ENCODE measurements at places on chromosomes 5 and 9. TPM values are rescaled to one million over a fixed set of nuclear protein-coding genes. Genes with fewer than 3 reads are reported as not detected.

HAVCR2 gene
- 0.87 TPM for total RNA-seq

CBY3 gene
- not detected for total RNA-seq

GABRA1 gene
- total RNA-seq = not detected

FBLL1 gene
- total RNA-seq = not detected

HAND1 gene
- total RNA-seq = not detected

CFAP90 gene
- 0.89 TPM for total RNA-seq

QRFP gene
- total RNA-seq = not detected

BNC2 gene
- 4.2 TPM for total RNA-seq

OR13C5 gene
- not detected for total RNA-seq

GHR gene
- total RNA-seq = not detected

UBAP2 gene
- 33.3 TPM for total RNA-seq

ENTPD2 gene
- total RNA-seq = 0.91 TPM

DNAH5 gene
- 1.4 TPM for total RNA-seq

MYOT gene
- total RNA-seq = not detected

F12 gene
- 25.2 TPM for total RNA-seq

PCDHA7 gene
- 0.08 TPM for total RNA-seq

ARL14EPL gene
- 0.19 TPM for total RNA-seq

SPARC gene
- total RNA-seq = 22.3 TPM

EGFLAM gene
- not detected for total RNA-seq

FBXW11 gene
- 39.5 TPM for total RNA-seq

CCNJL gene
- 13.7 TPM for total RNA-seq

PLGRKT gene
- 21.8 TPM for total RNA-seq

RASGEF1C gene
- 0.12 TPM for total RNA-seq

SH3GL2 gene
- 0.17 TPM for total RNA-seq

TRPM3 gene
- total RNA-seq = not detected

TAL2 gene
- 0.32 TPM for total RNA-seq

CNTFR gene
- total RNA-seq = 0.14 TPM

ESM1 gene
- not detected for total RNA-seq

SNCAIP gene
- not detected for total RNA-seq

CAMLG gene
- total RNA-seq = 31.1 TPM

REEP2 gene
- 5.3 TPM for total RNA-seq

PDE6A gene
- total RNA-seq = 0.17 TPM

GARIN3 gene
- total RNA-seq = not detected

CD74 gene
- total RNA-seq = not detected

RLN1 gene
- total RNA-seq = not detected

BSPRY gene
- total RNA-seq = 0.03 TPM

SIGMAR1 gene
- total RNA-seq = 194 TPM

MED7 gene
- total RNA-seq = 16.9 TPM

TNFSF15 gene
- 0.40 TPM for total RNA-seq

GDF9 gene
- total RNA-seq = 0.09 TPM

PCDHA10 gene
- total RNA-seq = not detected

PCDHGA10 gene
- not detected for total RNA-seq

ABLIM3 gene
- total RNA-seq = 8.4 TPM

CCDC69 gene
- total RNA-seq = 1.7 TPM

OMD gene
- total RNA-seq = not detected

TMC1 gene
- total RNA-seq = 0.20 TPM

CTXN3 gene
- not detected for total RNA-seq

TLX3 gene
- not detected for total RNA-seq

SCGB3A2 gene
- not detected for total RNA-seq

SOHLH1 gene
- not detected for total RNA-seq

SYK gene
- 0.25 TPM for total RNA-seq

AHRR gene
- total RNA-seq = 2.6 TPM

MZB1 gene
- total RNA-seq = not detected

CCDC192 gene
- total RNA-seq = not detected
